ENCODE measurements at places on chromosomes 2 and 18. TPM values are rescaled to one million over a fixed set of nuclear protein-coding genes. Genes with fewer than 3 reads are reported as not detected.

DNA sequence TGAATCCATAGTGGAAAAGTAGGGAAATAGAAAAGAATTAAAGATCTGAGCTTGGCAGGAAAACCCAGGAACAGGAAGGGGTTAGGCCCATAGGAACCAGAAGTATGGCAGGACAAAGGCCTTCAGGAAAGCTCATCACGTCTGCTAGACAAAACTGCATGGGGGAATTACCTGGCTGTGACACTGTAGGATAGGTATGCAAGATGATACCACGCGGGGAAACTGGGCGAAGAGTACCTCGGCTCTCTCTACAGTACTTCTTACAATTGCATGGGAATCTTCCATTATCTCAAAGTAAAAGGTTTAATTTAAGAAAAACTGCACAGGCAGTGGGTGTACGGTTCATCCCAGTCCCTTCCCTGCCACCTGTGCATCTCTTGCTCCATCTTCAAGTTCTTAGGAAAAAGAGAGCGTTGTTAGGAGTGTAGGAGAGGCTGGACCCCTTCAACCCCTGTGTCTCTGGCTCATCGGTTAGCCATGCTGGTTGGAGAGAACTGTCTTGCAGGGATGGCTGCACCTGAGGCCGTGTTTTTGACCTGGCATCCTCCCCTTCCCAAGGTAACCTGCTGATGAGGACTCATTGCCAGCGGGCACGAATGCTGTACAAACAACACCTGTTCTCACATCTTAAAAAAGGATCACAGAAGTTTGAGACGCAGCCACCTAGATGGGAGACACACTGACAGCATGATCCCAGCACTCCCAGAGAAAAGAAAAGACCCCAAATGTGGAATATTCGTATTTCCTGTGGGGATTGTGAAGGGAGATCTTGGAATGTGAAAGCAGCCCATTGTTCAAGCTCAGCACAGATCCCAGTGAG, 120.5 kb upstream of the COPS8 start:
- DNase-seq = no peak

GRCh38 chr2:97712693-97713295, 582 bp upstream of the ZAP70 start:
- no peak for DNase-seq

DNA sequence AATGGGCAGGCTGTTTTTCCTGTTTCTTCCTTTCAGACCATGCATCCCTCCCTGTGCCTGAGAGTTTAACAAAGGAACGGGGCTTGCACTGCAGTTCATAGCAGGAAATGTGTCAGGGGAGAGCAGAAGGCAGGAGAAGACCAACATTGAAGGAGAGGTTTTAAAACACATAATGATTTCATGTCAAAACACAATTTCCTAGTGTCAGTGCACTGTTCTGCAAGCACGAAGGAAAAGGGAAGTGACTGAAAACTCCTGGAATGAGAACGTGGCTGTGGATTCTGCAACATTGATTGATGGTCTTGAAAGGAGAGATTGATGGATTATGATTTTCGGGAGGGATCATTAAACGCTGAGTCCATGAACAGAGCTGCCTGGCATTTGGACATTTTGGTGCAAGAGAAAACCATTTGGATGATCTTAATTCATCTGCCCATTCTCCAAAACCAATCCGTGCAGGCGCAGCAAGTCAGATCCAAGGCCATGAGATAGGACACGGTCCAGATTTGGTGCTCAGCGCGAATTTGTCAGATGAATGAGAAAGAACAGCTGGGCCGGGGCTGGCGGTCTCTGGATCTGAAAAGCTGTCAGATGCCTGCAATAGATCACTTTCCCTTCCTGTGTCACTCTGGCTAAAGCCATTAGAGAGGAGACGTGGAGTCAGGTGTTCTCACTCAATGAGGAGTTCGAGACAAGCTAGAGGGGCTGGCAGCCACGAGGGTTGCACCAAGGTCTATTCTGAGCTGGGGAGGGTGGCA, 38.4 kb downstream of the C1QL2 start:
- DNase-seq = no peak

DNA sequence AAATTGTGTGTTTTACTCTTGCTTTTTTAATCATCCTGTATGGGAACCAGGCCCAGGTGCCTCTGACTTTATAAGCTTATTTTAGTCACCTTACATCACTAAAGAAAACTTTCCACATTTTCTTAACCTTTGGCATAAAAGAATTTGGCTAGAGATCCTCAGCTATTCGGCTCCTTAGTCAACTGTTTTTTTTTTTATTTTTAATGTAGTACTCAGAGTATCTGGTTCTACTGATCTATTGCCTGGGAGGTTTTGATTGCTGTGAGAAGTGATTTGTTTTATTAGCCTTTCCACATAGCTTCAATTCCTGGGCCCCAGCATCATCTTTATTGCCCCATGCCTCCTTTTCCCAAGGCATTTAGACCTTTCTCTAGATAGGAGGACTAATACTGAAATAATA, 121.0 kb downstream of the MYO1B start:
- no peak for DNase-seq

DNA sequence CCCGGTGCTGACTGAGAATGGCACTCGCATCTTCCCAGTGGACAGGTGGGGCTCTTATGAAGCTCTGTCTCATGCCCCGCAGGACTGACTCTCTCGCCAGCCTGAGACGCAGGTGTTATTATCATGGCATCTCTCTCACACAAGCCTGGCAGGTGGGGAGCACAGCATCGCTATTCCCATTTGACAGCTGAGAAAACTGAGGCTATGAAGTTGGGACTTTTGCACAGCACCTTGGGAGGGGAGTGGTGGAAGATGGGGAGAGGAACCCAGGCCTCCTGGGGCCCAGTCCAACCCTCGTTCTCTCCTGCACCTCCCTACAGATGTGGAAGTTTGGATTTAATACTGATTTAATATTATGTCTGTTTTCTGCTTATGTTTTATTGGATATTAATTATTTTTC, 9.0 kb upstream of the NTSR2 start:
- no peak for DNase-seq

DNA sequence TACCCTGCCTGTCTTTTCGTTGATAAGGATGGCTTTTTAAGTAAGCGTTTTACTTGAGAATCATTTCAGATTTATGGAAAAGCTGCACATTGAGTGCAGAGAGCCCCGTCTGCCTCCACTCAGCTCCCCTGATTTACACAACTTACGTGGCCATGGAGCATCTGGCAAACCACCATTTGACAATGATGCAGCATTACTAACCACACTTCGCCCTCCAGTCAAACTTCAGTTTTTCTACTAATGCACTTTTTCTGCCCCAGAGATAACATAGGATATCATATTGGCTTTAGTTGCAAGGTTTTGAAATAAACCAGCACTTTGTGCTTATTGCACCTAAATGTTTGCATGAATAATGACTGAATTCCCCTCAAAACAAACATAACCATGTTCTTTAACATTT, 165.1 kb upstream of the TPO start:
- DNase-seq = no peak

- no peak for DNase-seq
Observed at GRCh38 chr2:72040629-72041571, 106.8 kb downstream of the CYP26B1 start.

- no peak for DNase-seq
Observed at GRCh38 chr2:231305221-231305620, 90.3 kb upstream of the B3GNT7 start.

DNA sequence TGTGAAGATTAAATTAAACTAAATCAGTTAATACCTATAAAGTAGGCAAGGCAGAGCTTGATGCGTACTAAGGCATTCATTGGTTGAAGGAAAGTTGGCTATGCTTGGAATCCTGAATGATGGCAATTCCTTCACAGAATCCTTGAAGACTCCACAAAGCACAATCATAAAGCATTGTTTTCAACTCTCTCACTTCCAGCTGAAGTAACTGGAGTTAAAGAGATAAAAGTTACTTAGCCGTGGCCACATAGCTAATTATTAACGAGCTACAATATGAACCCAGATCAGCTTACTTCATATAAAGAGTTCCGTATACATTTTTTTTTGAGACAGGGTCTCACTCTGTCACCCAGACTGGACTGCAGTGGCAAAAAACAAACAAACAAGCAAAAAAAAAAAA, 483.9 kb upstream of the DDX18 start:
- DNase-seq = no peak

- no peak for DNase-seq
Observed at GRCh38 chr2:124822516-124822915, 797.4 kb downstream of the CNTNAP5 start.

- no peak for DNase-seq
Observed at GRCh38 chr2:99692785-99693184, 203.0 kb upstream of the REV1 start.

- DNase-seq = no peak
Observed at GRCh38 chr2:24722141-24722790, 70.9 kb downstream of the PTRHD1 start.

DNA sequence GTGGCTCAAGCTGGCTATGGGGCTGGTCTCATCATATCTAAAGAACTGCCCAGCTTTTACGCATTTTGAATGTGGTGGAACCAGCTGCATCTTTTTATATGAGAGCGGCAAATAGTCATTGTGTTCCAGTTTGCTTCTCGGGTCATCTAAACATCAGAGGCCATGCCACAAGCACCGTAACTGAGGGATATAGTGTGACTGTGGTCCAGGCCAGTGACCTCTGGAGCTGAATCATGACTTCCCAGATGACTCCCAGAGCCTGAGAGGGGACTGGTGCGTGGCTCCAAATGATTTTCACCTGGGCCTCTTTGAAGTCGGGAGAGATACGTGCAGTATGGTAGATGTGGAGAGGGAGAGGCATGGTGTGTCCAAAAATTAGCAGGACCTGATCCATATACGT, 271.0 kb downstream of the NEDD4L start:
- DNase-seq = no peak

GRCh38 chr2:238864207-238865014, 16.5 kb downstream of the TWIST2 start:
- DNase-seq = peak; percentile 78

DNA sequence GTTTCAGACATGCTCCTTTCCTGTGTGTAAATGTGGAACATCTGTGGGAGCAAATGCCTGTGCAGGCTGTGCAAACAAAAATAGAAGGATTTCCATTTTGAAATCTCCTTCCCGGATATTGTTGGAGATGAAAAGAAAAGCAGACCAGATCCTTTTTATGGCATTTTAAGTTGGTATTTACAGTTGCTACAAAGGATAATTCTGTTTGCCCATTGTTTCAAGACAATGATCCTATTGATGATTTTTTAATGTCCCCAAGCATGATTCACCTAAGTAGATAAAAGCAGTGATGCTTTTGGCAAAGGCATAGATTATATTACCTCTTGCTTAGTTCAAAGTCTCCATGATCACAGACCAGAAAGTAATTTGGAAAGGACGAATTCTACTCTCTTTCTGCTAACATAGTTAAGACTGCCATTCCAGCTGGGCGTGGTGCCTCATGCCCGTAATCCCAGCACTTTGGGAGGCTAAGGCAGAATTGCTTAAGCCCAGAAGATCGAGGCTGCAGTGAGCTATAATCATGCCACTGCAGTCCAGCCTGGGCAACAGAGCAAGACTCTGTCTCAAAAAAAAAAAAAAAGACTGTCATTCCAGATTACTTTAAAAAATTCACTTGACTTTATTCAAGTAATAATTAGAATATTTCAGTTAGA, 209.6 kb upstream of the SLC39A10 start:
- DNase-seq = no peak

DNA sequence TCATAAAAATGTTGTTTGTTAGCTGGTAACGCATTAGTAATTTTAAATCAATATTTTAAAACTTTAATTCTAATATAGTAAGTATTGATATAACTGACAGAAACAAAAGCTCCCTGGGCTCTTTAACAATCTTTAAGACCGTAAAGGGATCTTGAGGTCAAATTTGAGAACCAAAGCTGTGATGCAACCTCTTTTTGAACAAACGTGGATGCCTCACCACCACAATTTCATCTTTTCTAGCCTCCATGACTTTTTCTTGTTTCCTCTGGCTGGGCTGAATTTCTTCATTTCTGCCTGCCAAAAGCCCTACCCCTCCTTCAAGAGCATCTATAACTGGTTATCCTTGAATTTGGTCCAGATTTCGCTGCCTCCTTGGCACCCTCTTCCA, 563 bp upstream of the POLE4 start:
- DNase-seq = no peak

GRCh38 chr2:9139491-9140443, 66.8 kb upstream of the ASAP2 start:
- no peak for DNase-seq

DNA sequence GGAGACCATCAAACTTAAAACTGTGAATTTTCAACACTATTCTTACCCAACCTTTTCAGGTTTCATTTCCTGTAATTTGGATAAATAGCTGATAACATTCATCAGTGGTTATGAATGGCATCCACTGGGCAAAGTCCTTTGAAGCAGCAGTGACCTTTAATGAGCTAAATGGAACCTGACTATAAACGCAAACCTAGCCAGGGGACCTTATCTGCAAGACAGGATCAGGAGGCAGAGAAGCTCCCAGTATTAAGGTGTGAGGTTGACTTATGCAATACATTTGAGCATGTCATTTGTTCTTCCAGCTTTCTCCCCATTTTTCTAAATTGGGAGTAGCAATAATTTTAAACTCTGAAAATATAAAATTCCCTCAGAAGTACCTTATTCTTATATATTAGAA, 38.4 kb downstream of the CREG2 start:
- DNase-seq = no peak

DNA sequence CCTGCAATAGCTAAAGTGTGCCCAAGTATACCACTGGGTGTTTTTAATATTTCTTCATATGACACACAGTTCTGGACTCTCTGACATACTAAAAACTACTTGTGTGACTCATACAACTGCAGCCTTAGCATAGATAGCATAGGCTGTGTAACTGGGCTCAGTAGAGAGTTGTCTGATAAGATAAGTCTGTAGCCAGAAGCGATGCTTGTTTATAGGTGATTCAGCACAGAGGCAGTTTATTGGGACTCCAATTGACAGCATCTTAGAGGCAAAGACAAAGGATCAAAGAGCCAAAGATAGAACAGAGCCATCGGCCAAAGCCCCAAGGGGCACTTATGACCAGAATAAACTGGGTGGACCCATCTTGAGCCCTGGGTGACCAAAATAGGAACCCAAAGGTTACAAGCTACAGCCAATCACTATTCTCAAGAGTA, 42.3 kb downstream of the AAK1 start:
- no peak for DNase-seq

- no peak for DNase-seq
Observed at GRCh38 chr2:215918901-215919599, 94.3 kb downstream of the MREG start.

DNA sequence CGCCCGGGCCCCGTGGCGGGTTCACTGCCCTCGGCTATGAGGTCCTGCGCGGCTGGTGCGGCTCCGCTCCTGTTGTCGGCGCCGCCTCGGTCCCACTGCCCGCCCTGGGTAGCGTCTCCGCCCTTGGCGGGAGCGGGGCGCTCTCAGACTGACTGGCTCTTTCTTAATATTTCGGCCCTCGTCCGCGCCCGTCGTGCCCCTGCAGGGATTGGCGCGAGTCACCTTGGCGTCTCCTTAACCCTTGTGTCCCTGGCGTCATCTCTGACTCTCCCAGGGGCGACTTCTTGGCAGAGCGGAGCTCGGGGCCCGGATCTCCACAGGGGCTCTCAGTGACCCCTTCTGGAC, 1.3 kb downstream of the PTMA start:
- no peak for DNase-seq

- no peak for DNase-seq
Observed at GRCh38 chr2:168466834-168467565, 10.9 kb downstream of the CERS6 start.

GRCh38 chr2:153101187-153101586, 377.4 kb downstream of the RPRM start:
- DNase-seq = no peak

Gene CRYGC
- not detected for total RNA-seq

Gene POTEI
- total RNA-seq = 0.10 TPM

Gene MTLN
- total RNA-seq = 32.0 TPM

Gene SATB2
- 6.0 TPM for total RNA-seq

Gene GAL3ST2
- total RNA-seq = 0.30 TPM

Gene ANO7
- total RNA-seq = 0.79 TPM

Gene RNF103
- total RNA-seq = 27.7 TPM

Gene KCNJ3
- total RNA-seq = 3.2 TPM

Gene CSRNP3
- 5.5 TPM for total RNA-seq

Data from skin of body (tissue), 3 donors.